ENCODE measurements at places on chromosomes 3 and 15.

GRCh38 chr15:78527325-78527724 lies 12.9 kb upstream of the PSMA4 start:
- H3K27ac ChIP-seq = no peak overlapping the region
- no peaks in the 10 kb centered on the region for H3K27me3 ChIP-seq
- H3K4me1 ChIP-seq = no peaks in the 10 kb centered on the region
- H3K36me3 ChIP-seq = no peaks in the 10 kb centered on the region

- no peak for DNase-seq
- H3K4me1 ChIP-seq = no peaks in the 10 kb centered on the region
- H3K27ac ChIP-seq = no peak overlapping the region
Measured at GRCh38 chr3:171490901-171491300, 30.7 kb upstream of the TNIK start.

DNA sequence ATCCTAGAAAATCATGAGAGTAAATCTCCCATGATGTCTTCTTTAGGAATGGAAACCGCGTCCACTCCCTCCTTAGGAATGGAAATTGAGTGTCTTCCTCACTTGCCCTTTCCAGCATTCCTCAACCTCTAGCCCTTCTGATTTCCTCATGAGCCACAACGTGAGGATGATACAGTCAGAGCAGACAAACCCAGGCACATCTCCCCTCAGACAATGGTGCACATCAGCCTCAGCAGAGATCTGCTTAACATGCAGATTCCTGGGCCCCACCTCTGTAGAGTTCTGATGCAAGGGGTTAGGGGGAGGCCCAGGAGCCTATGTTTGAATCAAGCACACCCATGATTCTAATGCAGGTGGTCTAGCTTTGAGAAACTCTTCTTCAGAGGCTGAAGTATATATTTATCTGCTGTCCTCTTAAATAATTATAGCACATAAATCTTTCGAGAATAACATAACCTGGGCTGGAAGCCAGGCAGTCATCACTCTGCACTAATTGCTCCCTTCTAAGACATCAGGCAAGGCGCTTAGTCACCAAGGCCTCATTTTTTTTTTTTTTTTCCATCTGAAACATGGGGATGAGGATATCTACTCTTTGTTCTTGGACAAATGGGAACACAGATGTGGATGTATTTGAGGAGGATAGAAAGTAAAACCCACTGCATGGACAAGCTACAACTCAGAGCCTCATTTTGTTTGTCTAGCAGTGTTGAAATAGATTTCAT lies 81.7 kb downstream of the PRICKLE2 start:
- no peak overlapping the region for H3K4me3 ChIP-seq
- no peaks in the 10 kb centered on the region for H3K27me3 ChIP-seq
- peaks cover 38% of the 10 kb centered on the region for H3K36me3 ChIP-seq
- peak; percentile 75 for DNase-seq
- H3K4me1 ChIP-seq = peaks cover 10% of the 10 kb centered on the region
- peak overlapping the region; percentile 31 for H3K27ac ChIP-seq

- DNase-seq = peak; percentile 100
- no peaks in the 10 kb centered on the region for H3K27me3 ChIP-seq
- peak overlapping the region; percentile 58 for H3K27ac ChIP-seq
- no peak overlapping the region for H3K4me3 ChIP-seq
- peaks cover 19% of the 10 kb centered on the region for H3K4me1 ChIP-seq
- H3K36me3 ChIP-seq = no peaks in the 10 kb centered on the region
Measured at GRCh38 chr15:45456212-45457106, 66.1 kb downstream of the SLC30A4 start.

- no peak for DNase-seq
- no peak overlapping the region for H3K4me3 ChIP-seq
- no peak overlapping the region for H3K27ac ChIP-seq
- no peaks in the 10 kb centered on the region for H3K36me3 ChIP-seq
Measured at GRCh38 chr3:53067567-53067966, 21.7 kb upstream of the SFMBT1 start.

GRCh38 chr15:62665449-62665848 lies 377.1 kb upstream of the TPM1 start:
- H3K4me3 ChIP-seq = no peak overlapping the region
- peak; percentile 32 for DNase-seq
- no peaks in the 10 kb centered on the region for H3K27me3 ChIP-seq
- H3K4me1 ChIP-seq = peaks cover 5% of the 10 kb centered on the region

GRCh38 chr3:29503958-29504357 lies 223.1 kb downstream of the RBMS3 start:
- DNase-seq = peak; percentile 14
- peak overlapping the region; percentile 23 for H3K27ac ChIP-seq
- no peaks in the 10 kb centered on the region for H3K27me3 ChIP-seq
- no peak overlapping the region for H3K4me3 ChIP-seq
- H3K36me3 ChIP-seq = no peaks in the 10 kb centered on the region

GRCh38 chr3:154795582-154795981 lies 284.5 kb upstream of the MME start:
- H3K4me3 ChIP-seq = no peak overlapping the region
- no peak overlapping the region for H3K27ac ChIP-seq
- H3K27me3 ChIP-seq = no peaks in the 10 kb centered on the region
- DNase-seq = peak; percentile 97

DNA sequence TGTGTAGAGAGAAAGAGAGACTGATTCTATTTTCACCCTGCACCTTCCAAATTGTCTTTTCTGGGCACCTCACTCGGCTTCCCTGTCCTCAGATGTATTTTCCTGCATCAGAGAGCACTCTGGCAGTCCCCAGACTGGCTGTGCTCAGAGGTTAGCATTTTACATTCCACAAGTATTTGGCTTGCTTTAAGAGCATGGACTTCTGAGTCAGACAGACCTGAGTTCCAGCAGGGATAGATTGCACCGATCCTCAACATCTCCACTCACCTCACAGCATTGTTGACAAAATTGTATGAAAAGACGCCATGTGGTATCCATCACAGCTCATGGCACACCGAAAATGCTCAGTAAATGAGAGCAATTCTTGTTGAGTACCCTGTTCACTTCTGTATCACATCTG lies 45.6 kb downstream of the SST start:
- H3K27me3 ChIP-seq = peaks cover 16% of the 10 kb centered on the region
- no peaks in the 10 kb centered on the region for H3K36me3 ChIP-seq
- DNase-seq = no peak
- H3K27ac ChIP-seq = no peak overlapping the region
- H3K4me3 ChIP-seq = no peak overlapping the region
- peaks cover 1% of the 10 kb centered on the region for H3K4me1 ChIP-seq

DNA sequence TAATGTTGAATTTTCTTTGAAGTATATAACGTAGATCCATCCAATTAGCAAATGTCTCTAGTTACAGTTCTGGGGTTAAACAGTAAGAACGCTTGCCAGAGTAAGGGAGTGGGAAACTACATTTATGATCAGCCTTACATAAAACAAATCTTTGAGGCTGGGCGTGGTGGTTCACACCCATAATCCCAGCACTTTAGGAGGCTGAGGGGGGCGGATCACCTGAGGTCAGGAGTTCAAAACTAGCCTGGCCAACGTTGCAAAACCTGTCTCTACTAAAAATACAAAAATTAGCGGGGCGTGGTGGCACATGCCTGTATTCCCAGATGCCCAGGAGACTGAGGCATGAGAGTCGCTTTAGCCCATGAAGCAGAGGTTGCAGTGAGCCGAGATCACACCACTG lies 50.1 kb upstream of the GATM start:
- H3K27me3 ChIP-seq = peaks cover 2% of the 10 kb centered on the region
- H3K36me3 ChIP-seq = no peaks in the 10 kb centered on the region
- no peak overlapping the region for H3K27ac ChIP-seq
- DNase-seq = no peak
- H3K4me3 ChIP-seq = no peak overlapping the region

DNA sequence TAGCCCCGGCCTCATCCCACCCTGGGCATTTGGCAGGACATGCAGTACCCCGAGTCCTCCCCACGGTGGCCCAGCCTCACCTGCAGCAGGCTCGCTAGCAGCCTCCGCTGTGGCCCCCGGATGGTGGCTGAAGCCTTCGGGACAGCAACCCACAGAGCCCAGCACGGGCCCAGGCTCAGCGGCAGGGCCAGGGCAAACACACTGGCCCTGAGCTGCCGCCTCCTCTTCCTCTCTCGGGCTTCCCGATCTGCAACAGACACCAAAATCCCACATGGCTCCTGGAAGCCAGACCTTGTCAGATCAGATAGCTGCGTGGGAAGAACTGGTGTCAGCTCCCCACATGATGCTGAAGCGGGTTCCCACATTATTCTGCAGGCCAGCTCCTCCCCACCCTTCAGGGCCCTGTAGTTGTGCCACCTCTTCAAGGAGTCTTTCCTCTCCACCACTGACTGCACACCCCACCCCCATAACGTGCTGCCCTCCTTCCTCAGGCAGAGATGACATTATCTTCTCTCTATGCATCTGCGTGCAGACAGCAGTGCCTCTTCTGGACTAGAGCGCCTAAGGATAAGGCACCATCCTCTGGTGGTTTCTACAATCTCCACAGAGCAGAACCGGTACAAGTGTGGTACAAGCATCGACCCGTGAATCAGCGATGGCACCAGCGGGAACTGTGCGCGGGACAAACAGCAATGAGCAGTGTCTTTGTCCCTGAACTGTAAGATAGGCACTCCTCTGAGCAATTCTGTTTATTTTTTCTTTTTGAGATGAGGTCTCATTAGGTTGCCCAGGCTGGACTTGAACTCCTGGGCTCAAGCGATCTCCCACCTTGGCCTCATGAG lies 9.5 kb downstream of the TMEM44 start:
- no peak overlapping the region for H3K4me3 ChIP-seq
- no peak overlapping the region for H3K27ac ChIP-seq
- peaks cover 58% of the 10 kb centered on the region for H3K36me3 ChIP-seq
- H3K27me3 ChIP-seq = no peaks in the 10 kb centered on the region
- H3K4me1 ChIP-seq = no peaks in the 10 kb centered on the region
- DNase-seq = no peak

All from IMR-90 (cell line).